ENCODE measurements at places on chromosomes 5 and 9.

DNA sequence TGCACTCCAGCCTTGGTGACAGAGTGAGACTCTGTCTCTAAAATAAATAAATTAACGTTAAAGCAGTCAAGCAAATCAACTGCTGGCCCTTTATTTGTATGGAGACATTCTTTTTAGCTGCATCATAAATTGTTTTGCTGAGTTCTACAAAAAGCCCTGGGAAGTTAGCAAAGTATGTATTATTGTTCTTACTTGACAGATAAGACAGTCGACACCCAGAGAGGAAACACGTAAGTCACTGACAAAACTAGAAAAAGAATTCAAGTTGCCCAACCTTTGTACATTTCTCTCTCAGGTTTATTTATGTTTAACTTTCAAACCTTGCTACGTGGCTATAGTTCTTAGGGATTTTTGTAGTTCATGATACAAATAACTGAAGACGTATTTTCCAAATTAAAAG is 40.4 kb upstream of the MACIR start:
- no peak for DNase-seq

DNA sequence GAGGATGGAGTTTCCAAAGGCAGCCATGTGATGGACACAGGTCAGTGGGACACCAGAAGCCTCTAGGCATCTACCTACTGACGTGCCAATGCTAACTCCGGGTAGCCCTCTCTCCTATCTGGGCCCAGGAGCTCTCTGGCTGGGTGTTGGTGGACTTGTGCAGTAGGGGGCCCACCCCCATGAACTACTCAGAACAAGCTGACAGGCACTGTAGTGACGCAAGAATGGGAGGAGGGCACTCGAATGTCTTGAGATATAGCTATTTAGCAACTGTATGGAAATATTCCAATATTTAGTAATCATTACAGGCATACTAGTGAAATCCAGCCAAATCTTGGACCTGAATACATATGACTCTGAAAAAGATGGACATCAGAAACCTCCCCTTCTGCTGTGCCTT is 5.7 kb upstream of the DOCK2 start:
- DNase-seq: no peak

DNA sequence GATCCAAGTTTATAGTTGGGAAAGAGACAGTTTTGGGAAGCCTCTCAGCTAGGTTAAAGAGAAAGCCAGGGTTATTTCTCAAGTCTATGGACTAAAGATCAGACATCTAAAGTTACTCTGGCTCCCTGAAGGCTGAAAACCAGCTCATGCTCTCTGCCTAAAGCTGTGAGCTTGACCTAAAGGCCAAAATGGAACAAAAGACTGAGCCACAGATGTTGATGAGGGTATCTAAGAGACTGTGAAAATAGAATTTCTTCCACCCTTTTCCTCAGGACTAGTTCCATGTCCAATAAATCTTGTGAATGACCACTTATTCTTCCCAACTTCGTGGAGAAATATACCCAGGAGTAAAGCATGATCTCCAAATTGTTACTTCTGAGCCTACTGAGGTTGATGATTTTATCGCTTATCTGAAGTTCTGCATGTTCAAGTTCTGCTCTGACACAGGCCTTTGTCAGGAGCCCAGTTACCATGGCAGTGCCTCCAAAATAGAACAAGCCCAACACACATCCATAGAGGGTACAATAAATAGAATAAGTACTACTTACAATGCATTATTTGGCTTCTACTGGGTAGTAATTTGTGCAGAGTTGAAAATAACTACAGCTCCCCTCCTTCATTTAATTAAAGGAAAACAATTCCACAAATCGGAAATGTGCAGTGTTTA is 373.6 kb downstream of the NTRK2 start:
- DNase-seq: no peak

DNA sequence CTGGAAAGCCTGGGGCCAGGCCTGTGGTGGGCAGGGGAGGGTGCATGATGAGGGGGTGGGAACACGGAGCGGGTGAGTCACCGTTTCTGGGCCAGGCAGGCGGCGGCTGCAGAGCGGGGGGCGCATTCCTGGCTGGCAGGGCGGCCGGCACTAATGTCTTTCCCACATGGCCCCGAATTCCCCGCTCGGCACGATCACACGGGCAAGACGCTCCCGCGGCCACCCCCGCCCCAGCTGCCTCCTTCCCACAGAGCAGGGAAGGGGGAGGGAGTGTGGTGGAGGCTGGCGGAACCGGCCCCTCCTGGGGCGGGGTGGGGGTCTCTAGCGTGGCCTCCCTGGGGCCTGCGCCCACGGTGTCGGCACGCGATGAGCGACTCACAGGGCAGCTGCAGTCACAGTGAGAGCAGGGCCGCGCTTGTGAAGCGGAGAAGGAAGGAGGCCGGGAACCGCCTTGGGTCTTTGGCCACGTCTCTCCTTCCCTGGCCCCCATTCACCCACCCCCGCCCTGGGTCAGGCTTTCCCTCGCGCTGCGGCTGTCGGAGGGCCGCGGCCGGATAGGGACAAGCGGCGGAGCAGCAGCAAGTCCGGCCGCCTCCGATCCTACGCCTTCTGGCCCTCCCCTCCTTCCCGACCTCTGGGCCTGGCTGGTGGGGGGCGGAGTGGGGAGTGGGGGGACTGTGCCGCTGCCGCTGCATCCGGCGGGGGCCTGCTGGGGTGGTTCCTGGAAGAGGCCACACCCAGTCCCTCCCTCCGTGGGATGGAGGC is 48.9 kb downstream of the CXXC5 start:
- DNase-seq: peak; percentile 30

GRCh38 chr9:136483589-136484152 is 831 bp upstream of the SEC16A start:
- DNase-seq: peak; percentile 85

DNA sequence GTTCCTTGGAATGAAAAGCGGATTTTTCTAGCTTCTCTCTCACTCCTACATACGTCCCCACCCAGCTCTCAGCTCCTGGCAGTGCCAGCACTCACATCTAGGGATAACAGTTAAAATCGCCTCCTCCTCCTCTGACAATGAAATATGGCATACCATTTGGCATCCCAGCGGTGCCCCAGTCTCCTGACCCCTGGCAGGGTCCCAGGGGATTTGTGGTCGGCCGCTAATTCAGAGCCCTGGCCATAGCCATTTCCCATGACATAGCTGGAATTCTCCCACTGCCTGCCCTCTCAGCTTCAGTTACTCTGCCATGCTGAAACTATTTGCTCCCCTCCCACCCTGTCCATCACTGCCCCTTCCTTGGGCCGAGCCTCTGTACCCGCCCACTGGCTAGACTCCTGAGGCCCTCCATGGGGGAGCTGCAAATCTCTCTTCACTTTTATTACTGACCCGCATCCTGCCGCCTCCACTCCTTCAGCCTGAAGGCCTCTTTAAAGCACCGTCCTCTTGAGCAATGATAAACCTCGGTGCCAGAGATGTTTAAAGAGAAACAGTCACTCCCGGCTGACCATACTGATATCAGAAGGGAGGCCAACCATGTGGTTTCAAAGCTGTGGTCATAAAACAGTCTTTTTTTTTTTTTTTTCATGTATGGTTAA is 139.8 kb downstream of the SLIT3 start:
- no peak for DNase-seq

DNA sequence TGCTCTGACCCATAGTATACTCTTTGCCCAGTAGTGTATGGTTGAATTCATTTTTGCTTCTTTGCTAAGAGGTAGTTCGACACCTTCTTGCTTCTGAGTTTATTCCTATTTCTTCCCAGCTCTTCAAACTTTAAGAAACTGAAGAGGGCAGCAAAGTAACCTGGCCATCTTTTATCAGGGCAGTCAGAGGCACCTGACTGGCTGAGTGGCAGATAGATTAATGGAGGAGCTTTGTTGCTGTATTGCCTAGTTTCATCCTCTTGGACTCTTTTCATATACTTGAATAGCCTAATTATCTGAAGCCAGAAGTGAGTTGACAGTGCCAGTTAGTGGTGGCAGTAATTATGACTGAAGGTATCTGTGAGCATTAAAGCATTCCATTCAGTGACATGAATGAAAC is 82.5 kb downstream of the UHRF2 start:
- DNase-seq: no peak

DNA sequence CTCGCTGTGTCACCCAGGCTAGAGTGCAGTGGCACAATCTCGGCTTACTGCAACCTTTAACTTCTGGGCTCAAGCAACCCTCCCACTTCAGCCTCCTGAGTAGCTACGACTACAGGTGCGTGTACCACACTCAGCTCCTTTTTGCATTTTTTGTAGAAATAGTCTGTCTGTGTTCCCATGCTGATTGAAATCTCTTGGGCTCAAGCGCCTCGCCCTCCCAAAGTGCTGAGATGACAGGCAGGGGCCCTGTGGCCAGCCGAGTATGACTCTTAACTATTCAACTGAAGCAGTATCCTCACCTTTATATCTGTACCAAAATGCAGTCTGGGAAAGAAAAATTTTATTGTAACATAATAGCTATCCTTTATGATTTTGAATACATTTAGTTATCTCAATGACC is 12.2 kb upstream of the NIM1K start:
- no peak for DNase-seq

DNA sequence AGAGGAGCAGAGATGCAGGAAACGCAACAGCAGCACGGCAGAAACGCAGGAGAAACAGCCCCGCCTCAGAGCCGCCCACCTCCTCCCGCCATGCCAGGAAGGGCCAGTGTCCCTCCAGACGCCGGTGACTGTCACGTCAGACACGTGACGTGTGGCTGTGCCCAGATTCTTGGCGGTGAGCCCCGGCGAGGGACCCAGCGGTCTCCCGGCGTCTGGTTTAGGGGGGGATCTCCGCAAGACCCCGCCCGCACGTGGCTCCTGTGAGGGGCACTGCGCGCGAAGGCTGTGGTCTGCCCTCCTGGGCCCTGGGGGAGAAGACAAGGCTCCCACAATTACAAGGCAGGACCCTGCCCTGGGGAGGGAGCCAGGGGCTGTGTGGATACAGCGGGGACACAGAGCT is 2.4 kb upstream of the LCN8 start:
- no peak for DNase-seq

GRCh38 chr5:140130949-140131733 is 5.4 kb downstream of the IGIP start:
- DNase-seq: no peak

GRCh38 chr5:109125755-109126429 is 283.9 kb downstream of the PJA2 start:
- no peak for DNase-seq

DNA sequence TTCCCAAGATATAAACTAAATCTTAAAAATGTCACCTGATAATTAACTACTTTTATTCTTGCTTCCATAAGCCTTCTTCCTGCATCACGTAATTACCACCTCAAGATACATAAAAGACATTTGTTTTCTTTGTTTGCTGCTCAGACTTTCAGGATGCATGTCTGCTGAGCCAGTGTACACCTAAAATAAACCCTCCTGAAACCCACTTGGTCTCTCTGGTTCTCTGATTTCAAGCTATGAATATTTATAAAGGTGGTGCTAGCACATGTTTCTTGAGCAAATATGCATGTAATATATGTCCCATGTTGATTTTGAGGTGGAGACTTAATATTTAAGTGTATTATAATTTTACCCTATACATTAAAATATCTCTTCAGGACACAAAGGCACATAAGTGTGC is 1627.7 kb upstream of the CDH9 start:
- no peak for DNase-seq

- no peak for DNase-seq
Measured at GRCh38 chr5:151570058-151570457, 21.1 kb downstream of the FAT2 start.

DNA sequence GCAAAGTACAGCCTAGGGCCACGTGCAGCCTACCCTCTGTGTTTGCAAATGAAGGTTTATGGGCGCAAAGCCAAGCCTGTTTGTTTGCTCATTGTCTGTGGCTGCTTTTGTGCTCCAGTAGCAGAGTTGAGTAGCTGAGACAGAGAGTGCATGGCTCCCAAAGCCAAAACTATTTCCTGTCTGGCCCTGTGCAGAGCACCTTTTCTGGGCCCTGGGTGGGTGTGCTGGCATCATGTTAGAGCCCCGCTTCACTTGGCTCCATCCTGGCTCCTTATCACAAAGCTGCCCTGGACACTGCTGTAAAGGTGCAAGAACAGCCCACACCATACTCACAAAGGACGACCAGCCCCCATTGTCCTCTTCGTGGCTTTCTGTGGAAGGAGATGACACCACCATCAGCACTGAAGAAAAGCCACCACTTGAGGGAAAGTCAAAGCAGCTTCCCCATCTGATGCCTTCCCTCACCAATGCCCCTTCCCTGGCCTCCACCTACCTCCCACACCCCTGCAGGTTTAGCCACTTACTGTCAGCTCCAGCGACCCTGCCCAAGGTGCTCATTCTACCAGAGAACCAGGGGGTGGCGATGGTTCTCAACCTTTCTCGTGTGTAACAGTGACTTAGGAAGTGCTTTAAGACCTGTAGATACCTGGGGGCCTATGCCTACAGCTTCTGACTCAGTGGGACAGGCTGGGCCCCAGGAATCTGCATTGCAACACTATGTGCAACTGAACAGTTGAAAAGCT is 23.4 kb downstream of the LCP2 start:
- peak; percentile 49 for DNase-seq

GRCh38 chr5:37859805-37860204 is 20.0 kb upstream of the GDNF start:
- no peak for DNase-seq

GRCh38 chr5:56710826-56711590 is 104.3 kb upstream of the MAP3K1 start:
- no peak for DNase-seq

DNA sequence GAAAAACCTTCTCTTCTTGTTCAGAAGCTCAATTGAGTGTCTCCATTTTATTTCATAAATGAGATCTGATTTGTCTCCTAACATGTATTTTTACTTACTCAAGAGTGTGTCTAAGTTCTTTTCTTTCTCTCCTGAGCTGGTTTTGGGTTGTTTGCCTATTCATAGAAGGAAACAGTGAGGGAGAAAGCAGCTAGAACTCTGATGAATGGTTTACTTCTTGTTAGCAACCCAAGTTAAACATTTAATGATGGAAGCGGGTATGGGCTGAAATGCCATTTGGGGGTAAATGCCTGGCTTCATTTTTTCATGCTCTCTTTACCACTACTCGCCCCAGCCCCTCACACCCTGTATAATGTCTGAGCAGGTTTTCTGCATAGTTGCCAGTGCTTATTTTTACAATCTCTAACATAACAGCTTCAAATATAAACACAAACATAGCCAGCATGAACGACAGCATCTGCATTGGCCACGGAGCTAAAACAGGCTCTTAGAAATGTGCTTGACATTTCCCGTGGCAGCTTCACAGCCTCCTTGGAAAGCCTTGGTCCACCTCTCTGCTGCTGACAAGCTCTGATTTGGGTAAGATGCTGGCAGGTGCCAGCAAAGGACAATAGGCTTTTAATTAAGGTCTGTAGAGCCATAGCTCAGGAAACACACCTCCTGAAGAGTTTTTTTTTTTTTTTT is 321.1 kb downstream of the ARHGEF28 start:
- no peak for DNase-seq

DNA sequence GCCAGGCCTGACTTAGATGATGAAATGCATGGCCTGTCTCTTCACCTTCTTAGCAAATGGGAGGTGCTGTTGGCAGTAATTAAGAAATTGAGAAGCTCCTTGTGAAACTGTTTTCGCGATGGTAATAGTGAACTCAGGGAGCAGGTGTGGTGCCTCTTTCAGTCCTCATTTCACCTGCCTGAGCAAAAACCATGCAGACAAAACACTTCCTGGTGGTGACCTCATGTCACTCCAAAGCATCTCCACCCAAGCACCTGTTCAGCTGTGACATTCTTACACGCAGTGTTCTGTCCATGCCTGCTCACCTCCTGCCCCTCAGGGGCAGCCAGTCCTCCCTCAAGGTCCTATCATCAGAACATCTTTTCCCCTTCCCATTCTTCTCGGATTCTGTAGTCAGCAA is 146.5 kb downstream of the CD180 start:
- no peak for DNase-seq

- DNase-seq: no peak
Measured at GRCh38 chr9:120915854-120916470, 10.6 kb downstream of the TRAF1 start.

GRCh38 chr5:150190503-150190979 is 679 bp downstream of the SLC6A7 start:
- DNase-seq: no peak

Data from NCI-H1048 (cell line).